ENCODE measurements at places on chromosomes 3 and 15.
A peak's percentile ranks its signal among the peaks of the same experiment; 100 is the strongest.

DNA sequence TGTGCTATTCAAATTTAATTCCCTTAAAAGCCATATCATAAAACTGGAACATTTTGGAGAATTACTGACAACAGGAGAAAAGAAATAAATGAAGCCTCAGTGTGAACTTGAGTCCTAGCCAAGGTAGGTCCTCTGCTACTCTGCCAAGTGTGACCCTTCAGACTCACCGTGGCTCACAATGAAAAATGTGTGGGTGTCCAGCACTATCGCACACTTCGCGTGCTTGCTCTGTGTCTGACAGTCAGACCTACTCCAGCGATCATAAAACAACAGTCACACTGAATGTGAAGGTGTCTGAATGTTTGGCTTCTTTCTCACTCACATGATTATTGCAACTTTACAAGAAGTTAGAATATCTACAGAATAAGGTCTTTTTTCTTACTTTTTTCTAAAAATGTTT, 65.8 kb upstream of the TRA2B start:
- DNase-seq = peak; percentile 83
- H3K27ac ChIP-seq = no peak overlapping the region
- no peaks in the 10 kb centered on the region for H3K36me3 ChIP-seq
- no peak overlapping the region for H3K4me3 ChIP-seq
- H3K27me3 ChIP-seq = no peaks in the 10 kb centered on the region

- no peak overlapping the region for H3K27ac ChIP-seq
- no peak overlapping the region for H3K4me3 ChIP-seq
- no peak for DNase-seq
- no peaks in the 10 kb centered on the region for H3K27me3 ChIP-seq
- no peaks in the 10 kb centered on the region for H3K36me3 ChIP-seq
Measured at GRCh38 chr3:15102836-15103235, 3.9 kb upstream of the RBSN start.

- H3K4me3 ChIP-seq = no peak overlapping the region
- H3K36me3 ChIP-seq = no peaks in the 10 kb centered on the region
Measured at GRCh38 chr3:134690226-134690625, 39.4 kb upstream of the KY start.

DNA sequence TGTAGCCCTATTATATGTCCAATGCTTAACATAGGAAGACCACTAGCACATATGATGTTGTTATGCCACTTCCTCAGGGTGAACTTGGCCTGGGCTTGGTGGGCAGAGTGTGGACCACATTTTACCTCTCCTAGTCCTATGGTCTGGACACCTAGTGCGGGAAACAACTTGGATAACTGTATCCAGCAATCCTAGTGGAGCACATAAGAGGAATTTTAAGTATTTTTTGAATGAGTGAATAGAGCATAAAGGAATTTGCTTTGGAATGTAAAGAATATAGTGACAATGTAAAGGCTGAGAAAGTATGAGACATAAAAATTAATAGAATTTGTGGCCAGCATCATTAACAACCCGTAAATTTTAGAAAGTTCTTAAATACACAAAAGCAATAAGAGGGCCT, 528.9 kb downstream of the IGSF11 start:
- no peak for DNase-seq
- no peak overlapping the region for H3K27ac ChIP-seq
- no peak overlapping the region for H3K4me3 ChIP-seq
- H3K27me3 ChIP-seq = no peaks in the 10 kb centered on the region
- H3K4me1 ChIP-seq = no peaks in the 10 kb centered on the region
- no peaks in the 10 kb centered on the region for H3K36me3 ChIP-seq

GRCh38 chr15:63449731-63450130, 54.7 kb upstream of the USP3 start:
- DNase-seq = no peak
- H3K36me3 ChIP-seq = no peaks in the 10 kb centered on the region
- no peak overlapping the region for H3K4me3 ChIP-seq
- no peak overlapping the region for H3K27ac ChIP-seq
- peaks cover 9% of the 10 kb centered on the region for H3K4me1 ChIP-seq

DNA sequence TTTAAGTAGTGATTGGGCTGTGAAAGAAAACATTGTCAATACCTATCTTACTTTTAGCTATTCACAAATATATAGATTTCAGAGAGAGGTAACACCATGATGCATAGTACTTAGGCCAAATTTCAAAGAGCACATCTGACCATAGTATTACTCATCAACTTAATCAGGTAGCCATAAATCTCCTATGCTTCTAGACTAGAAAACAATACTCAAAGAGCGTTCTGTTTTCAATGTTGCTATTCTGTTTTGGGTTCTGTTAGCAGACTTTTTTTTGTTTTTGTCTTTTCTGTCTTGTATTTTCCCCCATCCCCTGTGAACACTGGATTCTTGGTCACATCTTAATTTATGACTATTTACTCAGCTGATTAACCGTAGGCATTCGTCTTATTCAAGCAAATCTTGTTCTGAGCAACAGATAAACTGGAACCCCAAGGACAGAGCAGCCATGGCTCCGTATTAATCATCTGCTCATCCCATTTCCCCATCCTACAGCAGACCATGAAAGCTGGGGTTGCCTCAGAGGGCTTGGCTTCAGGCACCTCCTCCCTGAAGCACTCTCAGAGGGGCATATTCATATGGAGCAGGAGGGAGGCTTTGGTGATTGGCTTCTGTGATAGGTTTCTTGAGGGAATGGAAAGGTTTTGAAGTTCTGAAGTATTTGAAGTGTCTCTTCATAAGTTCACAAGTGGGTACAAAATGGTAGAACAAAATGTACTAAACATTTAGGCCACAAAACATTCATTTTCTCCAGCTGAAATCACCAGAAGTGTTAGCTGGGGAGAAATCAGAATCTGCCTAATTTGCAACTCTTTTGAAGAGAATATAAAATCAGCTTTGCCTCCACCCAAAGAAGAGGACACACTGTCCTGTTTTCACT, 105.3 kb downstream of the TNIK start:
- peaks cover 43% of the 10 kb centered on the region for H3K4me1 ChIP-seq
- peak; percentile 64 for DNase-seq
- peak overlapping the region; percentile 84 for H3K27ac ChIP-seq
- H3K4me3 ChIP-seq = no peak overlapping the region

DNA sequence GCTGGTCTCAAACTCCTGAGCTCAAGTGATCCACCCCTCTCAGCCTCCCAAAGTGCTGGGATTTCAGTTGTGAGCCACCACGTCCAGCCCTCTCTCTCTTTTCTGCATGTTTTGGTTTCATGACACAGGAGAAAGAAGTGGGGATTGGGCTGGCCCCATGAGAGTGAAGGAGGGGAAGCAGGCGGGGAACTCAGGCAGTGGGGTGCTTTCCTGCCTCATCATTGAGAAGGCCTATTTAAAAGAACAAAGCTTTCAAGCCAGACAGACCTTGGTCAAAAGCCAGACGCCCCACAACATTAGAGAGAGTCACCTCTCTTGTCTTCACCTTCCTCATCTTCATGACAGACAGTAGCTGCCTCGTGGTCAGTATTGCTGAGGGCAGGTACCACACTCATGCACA, 15.9 kb downstream of the PSTPIP1 start:
- no peaks in the 10 kb centered on the region for H3K27me3 ChIP-seq
- DNase-seq = no peak
- no peaks in the 10 kb centered on the region for H3K4me1 ChIP-seq
- no peaks in the 10 kb centered on the region for H3K36me3 ChIP-seq
- H3K4me3 ChIP-seq = no peak overlapping the region

Data from thyroid gland (tissue), 4 donors.